ENCODE measurements at places on chromosomes 7 and 10. TPM values are rescaled to one million over a fixed set of nuclear protein-coding genes. Genes with fewer than 3 reads are reported as not detected.

- peak; percentile 28 for DNase-seq
These were observed 55.0 kb upstream of the VWDE start for GRCh38 chr7:12458520-12459131.

- no peak for DNase-seq
These were observed 1.4 kb downstream of the BNIP3 start for GRCh38 chr10:131980321-131980720.

- no peak for DNase-seq
These were observed 61.9 kb downstream of the FOXL3 start for GRCh38 chr7:351681-352480.

DNA sequence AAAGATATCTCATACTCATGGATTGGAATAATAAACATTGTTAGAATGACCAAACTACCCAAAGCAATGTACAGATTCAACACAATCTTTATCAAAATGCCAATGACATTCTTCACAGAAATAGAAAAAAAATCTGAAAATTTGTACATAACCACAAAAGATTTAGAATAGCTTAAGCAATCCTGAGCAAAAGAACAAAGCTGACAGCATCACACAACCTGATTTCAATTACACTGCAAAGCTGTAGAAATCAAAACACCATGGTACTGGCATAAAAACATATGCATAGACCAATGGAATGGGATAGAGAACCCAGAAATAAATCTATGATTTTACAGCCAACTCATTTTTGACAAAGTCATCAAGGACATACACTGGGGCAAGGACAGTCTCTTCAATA is 130.0 kb upstream of the TMEM72 start:
- DNase-seq, result no peak

DNA sequence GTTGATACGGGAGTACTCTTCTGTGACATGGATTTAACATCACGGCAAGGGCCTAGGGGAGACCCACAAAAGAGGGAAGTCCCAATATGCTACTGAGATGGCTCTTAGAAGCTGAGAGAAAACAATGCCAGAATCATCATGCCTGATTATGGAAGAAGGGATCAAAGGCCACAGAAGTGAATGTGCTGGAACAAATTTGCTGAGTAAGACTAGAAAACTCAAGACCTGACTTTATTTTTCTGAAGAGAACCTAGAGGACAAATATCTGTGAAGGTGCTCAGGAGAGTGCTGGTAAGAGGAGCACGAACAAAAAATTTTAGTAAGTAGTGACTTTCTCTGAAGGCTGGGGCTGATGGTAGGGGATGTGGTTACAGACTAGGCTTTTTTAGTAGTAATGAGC is 277.0 kb downstream of the ZEB1 start:
- no peak for DNase-seq

GRCh38 chr7:128884561-128885369 is 22.1 kb downstream of the ATP6V1F start:
- DNase-seq, result no peak

DNA sequence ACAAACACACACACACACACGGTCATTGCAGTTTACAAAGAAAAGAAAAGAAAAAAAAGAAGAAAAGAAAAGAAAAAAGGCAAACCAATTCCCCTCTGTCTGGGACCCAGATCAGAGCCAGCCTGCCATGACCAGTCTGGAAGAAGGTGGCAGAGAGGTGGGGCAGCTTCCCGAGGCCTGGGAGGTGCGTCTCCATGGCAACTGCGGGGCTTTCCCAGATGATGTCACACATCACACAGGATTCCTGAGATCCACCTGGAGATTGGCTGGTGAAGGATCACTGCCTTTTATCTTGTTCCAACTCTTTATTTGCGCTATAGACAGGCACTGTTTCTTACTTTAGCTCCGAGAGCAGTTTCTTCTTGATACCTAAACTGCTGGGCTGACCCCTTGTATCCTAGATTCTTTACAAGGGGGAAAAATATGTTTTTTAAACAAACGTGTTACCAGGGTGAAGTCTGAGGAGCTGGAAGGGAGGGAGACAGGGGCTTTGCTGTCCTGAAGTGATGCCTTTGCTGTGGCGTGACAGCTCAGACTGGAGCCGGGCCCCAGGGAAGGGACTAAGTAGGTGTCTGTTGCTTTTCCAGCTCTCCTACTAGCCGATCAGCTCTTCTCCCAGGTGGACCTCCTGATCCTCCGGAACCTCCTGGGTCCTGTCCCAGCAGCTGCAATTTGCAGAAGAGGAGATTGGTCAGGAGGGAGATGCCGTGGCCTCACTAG is 298.5 kb downstream of the KLF6 start:
- peak; percentile 72 for DNase-seq

GRCh38 chr7:91771394-91771793 is 109.1 kb downstream of the MTERF1 start:
- peak; percentile 60 for DNase-seq

DNA sequence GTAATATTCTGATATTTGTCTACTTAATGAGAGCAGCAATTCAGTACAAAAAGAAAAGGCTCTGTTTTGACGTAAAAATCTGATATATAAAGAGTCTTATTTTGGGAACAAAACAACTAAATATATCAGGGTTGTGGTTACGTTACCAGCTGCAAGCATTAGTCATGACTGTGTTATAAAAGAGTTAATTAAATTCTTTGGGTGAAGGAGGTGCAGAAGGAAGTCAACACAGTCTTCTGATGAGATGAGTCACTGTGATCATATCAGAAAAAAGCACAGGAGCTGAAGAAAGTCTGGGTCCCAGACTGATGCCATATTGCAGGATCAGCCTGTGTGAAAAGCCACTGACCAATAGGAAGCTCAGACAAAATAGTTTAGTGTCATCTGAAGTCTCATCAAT is 234.3 kb upstream of the TEX47 start:
- no peak for DNase-seq

DNA sequence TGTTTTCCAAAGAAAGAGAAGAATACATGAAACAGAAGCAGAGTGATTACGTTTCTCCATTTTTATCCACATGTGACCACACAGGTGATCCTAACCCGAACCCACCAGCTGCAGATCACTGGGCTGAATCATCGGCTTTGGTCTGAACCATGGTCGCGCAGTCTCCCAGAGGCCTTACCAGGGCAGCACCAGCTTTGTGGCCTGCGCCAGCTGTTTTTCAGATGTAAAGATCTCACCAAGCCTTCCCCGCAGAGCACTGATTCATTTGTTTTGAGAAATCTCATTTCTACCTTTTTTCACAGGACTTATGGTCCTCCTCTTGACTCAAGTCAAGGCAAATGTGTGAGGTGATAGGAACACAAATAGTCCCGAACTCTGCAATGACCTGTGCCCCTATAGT is 207.0 kb upstream of the PPP2R2D start:
- no peak for DNase-seq

DNA sequence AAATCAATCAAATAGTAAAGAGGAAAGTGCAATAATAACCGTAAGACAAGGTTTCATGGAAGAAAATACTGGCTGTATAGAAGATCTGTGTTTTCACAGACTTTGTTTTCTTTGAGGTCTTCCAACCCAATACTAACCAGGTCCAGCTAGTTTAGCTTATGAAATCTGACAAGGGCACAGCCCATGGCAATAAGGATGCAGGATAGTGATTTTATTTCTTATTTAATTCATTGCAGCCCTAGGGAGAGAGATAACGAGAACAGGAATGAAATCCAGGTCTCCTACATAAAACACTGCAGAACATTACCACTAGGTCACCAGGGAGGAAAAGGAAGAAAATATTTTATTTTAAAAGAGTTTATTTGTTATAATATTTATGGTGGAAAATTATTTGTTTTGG is 145.1 kb downstream of the DNAJC1 start:
- DNase-seq, result no peak

DNA sequence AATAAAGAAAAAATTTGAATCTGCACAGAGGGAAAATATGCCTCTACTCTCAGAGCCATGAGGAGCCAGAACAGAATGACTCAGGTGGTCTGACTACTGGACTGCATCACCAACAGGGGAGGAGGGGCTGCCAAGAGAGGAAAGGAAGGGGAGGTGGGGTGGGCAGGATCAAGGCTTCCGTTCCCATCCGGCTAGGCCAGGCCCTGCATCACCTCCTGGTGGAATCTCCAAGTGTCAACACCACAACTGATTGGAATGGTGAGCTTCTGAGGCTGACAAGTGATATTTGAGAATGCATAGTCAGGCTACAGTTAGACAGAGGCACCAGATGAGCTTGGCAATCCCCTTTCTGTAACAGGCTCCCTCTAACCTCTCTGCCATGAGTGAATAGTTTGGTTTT is 10.4 kb upstream of the GPR26 start:
- no peak for DNase-seq

GRCh38 chr7:82258181-82258580 is 185.4 kb downstream of the CACNA2D1 start:
- peak; percentile 27 for DNase-seq

GRCh38 chr7:141228482-141228881 is 154.6 kb downstream of the TMEM178B start:
- no peak for DNase-seq

GRCh38 chr10:33117230-33117629 is 159.2 kb upstream of the ITGB1 start:
- DNase-seq, result peak; percentile 43

DNA sequence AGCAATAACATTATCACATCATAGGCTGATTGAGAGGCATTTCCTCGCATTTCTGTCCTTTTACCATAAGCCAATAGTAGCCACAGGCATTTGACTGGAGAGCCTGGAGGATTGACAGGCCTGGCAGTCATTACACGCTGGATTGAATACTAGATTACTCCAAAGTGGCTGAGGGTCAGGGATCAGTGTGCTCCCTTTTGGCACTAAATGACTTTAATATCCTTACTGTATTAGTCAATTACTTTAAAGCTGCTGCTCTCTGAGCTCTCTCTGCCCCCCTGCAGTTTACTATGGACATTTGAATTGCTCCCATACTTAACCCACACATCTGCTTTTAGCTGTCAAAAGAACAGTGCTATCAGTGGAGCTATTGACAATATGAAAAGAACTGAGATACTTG is 302.0 kb downstream of the TFEC start:
- DNase-seq, result no peak

GRCh38 chr7:158815083-158815799 is 14.1 kb downstream of the ESYT2 start:
- DNase-seq, result no peak

- no peak for DNase-seq
These were observed 109.3 kb upstream of the HPS1 start for GRCh38 chr10:98556061-98556460.

GRCh38 chr10:53675177-53675576 is 902.6 kb upstream of the MBL2 start:
- DNase-seq, result no peak

DNA sequence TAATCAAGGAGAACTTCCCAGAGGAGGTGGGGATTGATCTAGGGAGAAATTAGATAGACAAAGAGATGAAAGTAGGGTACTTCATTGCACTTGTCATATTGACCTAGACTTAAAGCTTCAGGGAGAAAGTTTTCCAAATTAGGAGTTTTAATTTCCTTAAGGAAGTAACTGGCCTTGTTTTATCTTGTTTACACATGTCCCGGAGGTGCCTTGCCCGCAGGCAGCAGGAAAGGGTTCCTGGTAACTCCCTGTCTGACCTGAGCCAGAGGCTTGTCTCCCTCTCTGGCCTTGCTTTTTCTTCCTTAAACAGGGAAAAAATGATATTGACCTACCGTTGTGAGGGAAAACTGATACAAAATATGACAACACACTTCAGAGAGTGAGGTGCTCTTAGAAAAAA is 181.6 kb downstream of the EVX1 start:
- DNase-seq, result no peak

DNA sequence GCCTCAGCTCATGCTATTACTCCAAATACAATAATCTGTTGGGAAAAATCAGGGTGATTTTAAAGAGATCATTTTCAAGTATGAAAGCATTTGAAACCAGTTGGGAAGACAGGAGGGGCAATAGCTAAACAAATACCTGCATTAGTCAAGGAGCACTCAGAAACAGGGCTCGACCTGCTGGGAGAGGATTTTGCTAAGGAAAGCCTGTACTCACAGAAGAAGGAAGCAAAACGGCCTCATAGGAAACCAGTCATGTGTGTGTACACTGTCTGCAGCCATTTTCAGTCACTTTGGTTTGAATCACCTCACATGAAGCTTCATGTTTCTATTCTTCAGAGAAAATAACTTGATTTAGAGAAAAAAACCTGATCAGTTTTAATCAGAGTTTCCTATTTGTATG is 38.6 kb downstream of the FZD1 start:
- DNase-seq, result no peak

- DNase-seq, result peak; percentile 51
These were observed 13.6 kb upstream of the SVIL start for GRCh38 chr10:29648114-29648982.

GRCh38 chr10:91032611-91033206 is 111.8 kb upstream of the ANKRD1 start:
- DNase-seq, result peak; percentile 83

DNA sequence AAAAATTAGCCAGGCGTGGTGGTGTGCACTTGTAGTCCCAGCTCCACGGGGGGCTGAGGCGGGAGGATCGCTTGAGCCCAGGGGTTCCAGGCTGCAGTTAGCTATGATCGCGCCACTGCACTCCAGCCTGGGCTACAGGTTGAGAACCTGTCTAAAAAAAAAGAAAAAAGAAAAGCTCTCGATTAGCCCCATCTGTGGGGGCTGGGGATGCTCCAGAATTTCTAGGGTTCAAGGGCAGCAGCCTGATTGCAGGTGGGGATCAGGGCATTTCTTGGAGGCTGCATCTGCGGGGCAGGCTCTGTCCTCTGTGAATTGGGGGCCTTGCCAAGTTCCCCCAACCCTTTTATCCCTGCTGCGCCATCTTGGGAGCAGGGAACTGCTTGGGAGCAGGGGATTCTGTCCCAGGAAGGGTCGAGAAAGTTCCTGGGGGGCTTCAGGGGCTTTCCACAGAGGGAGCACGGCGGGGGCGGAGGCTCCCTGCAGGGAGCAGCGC is 651 bp upstream of the ARPC1A start:
- DNase-seq, result no peak

DNA sequence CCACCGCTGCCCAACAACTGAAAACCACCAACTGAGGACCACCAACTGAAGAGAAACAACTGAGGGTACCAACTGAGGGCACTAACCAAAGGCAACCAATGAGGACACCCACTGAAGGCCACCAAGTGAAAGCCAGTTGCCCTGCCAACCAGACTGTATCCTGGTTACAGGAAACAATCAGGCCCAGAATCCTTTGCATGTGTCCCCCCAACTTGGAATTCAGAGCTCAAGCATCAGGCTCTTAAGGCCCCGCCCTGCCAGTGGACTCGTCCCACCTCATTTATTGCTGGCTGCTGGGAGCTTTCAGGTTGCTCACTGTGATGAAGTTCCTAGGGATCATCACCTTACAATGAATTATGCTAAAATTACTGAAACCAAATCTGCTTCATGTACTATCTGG is 76.6 kb upstream of the ABI1 start:
- DNase-seq, result no peak

URGCP gene
- polyA plus RNA-seq, result 18.3 TPM

PCLO gene
- polyA plus RNA-seq, result 0.10 TPM

FAM241B gene
- polyA plus RNA-seq, result 0.55 TPM

ZCWPW1 gene
- polyA plus RNA-seq, result 1.1 TPM

CNTNAP2 gene
- polyA plus RNA-seq, result not detected

GNG11 gene
- 46.1 TPM for polyA plus RNA-seq

KAT6B gene
- 3.9 TPM for polyA plus RNA-seq

MMRN2 gene
- 2.2 TPM for polyA plus RNA-seq

GLI3 gene
- polyA plus RNA-seq, result 7.3 TPM

SPDYE2B gene
- polyA plus RNA-seq, result not detected

PVRIG gene
- polyA plus RNA-seq, result not detected

AKR1C3 gene
- polyA plus RNA-seq, result 36.3 TPM

SPDYE2 gene
- polyA plus RNA-seq, result not detected

PNLIPRP2 gene
- polyA plus RNA-seq, result not detected

FZD8 gene
- polyA plus RNA-seq, result 0.12 TPM

CALCR gene
- polyA plus RNA-seq, result not detected

Measured in fibroblast of lung (primary cell).